ENCODE measurements at places on chromosomes 12 and 14. TPM values are rescaled to one million over a fixed set of nuclear protein-coding genes. Genes with fewer than 3 reads are reported as not detected.

GRCh38 chr12:7844116-7844515 lies 28.6 kb downstream of the SLC2A14 start:
- no peak for DNase-seq

- DNase-seq = no peak
Observed at GRCh38 chr14:35989736-35990135, 163.6 kb downstream of the BRMS1L start.

- no peak for DNase-seq
Observed at GRCh38 chr12:132998741-132999140, 12.6 kb downstream of the ZNF26 start.

DNA sequence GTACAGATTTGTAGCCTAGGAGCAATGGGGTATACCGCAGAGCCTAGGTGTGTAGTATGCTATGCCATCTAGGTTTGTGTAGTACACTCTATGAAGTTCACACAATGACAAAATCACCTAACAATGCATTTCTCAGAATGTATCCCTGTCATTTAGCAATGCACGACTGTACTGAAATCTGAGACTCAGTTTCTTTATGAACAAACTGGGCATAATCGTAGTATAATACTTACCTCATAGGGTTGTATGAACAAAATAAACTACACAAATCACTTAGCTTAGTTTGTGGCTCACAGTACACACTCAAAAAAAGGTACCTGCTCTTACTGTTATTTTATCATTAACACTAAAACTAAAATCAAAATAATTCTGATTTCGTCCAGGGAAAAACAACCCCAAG lies 6.9 kb upstream of the PRKAG1 start:
- no peak for DNase-seq

ASPG gene
- 3.4 TPM for total RNA-seq

FUT8 gene
- 37.9 TPM for total RNA-seq

Data from WTC11 (cell line).